ENCODE measurements at places on chromosomes 7 and 10. TPM values are rescaled to one million over a fixed set of nuclear protein-coding genes. Genes with fewer than 3 reads are reported as not detected.

The LRRN3 gene
- 29.6 TPM for total RNA-seq

The CYP3A5 gene
- not detected for total RNA-seq

The SEMA3D gene
- not detected for total RNA-seq

The HMX2 gene
- total RNA-seq = 0.18 TPM

All from activated naive CD4-positive, alpha-beta T cell treated with anti-CD3 and anti-CD28 coated beads, Interleukin-2, amount 50 U/mL, for 72 hours (primary cell).